ENCODE measurements at places on chromosomes 6 and 20. TPM values are rescaled to one million over a fixed set of nuclear protein-coding genes. Genes with fewer than 3 reads are reported as not detected.

Gene OXT
- polyA plus RNA-seq, result 1.4 TPM

Gene CST5
- not detected for polyA plus RNA-seq

Gene CALHM4
- not detected for polyA plus RNA-seq

Gene ANGPT4
- not detected for polyA plus RNA-seq

Gene RCAN2
- not detected for polyA plus RNA-seq

Gene PROKR2
- not detected for polyA plus RNA-seq

Gene REM1
- not detected for polyA plus RNA-seq

Gene EFCAB8
- not detected for polyA plus RNA-seq

Gene WFDC5
- polyA plus RNA-seq, result not detected

Gene OVOL2
- polyA plus RNA-seq, result not detected

Gene KIFC1
- 0.18 TPM for polyA plus RNA-seq

Gene DBNDD2
- 15.3 TPM for polyA plus RNA-seq

GRCh38 chr20:50038574-50038991 lies 55.8 kb downstream of the SNAI1 start:
- H3K4me1 ChIP-seq, result no peaks in the 10 kb centered on the region
- H3K4me3 ChIP-seq, result no peak overlapping the region
- no peak for DNase-seq
- H3K27ac ChIP-seq, result no peak overlapping the region

- H3K4me1 ChIP-seq, result no peaks in the 10 kb centered on the region
- H3K4me3 ChIP-seq, result no peak overlapping the region
- no peak overlapping the region for H3K27ac ChIP-seq
- no peak for DNase-seq
Measured at GRCh38 chr6:116012471-116012949, 48.2 kb downstream of the FRK start.

DNA sequence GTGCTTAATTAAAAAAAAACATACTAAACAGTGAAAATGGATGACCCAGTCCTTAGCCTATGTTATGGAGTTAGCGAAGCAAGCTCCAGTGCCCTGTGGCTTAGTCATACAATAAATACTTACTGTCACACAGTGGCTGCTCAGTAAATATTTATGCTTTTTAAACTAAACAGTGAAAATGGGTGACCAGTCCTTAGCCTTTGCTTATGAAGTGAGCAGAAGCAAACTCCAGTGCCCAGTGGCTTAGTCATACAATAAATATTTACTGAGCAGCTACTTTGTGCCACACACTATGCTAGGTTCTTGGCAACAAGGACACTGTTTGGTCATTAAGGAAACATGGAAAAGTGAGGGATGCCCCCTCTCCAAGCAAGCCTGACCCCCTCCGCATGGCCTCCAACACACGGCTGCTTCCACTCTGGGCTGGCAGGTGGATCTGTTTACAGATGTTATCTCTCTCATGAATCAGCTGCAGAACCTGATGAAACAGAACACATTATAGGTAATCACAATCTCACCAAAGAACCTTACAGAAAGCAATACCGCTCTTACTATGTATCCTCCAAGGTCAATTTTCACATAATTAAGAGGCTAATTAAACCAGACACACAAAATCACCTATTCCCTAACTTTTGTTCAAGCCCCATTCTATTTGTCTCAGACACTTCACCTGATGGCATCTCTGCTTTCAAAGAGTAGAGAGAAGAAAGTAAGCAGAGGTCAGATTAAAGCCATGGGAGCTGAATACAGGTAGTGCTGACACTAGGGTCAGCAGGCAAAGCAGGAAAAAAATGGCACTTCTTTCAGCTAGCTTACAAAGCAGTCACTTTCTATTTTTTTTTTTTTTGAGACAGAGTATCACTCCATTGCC lies 27.3 kb downstream of the CDK5RAP1 start:
- peaks cover 17% of the 10 kb centered on the region for H3K4me1 ChIP-seq
- H3K27me3 ChIP-seq, result no peaks in the 10 kb centered on the region
- no peak for DNase-seq
- no peak overlapping the region for H3K27ac ChIP-seq
- no peak overlapping the region for H3K4me3 ChIP-seq
- peaks cover 2% of the 10 kb centered on the region for H3K36me3 ChIP-seq

- peak; percentile 10 for DNase-seq
- no peak overlapping the region for H3K27ac ChIP-seq
- no peak overlapping the region for H3K4me3 ChIP-seq
- no peaks in the 10 kb centered on the region for H3K4me1 ChIP-seq
- H3K36me3 ChIP-seq, result no peaks in the 10 kb centered on the region
Measured at GRCh38 chr6:5085648-5086293, 630 bp downstream of the PPP1R3G start.

GRCh38 chr6:43974643-43975230 lies 152.5 kb downstream of the MRPL14 start:
- H3K36me3 ChIP-seq, result no peaks in the 10 kb centered on the region
- H3K4me3 ChIP-seq, result no peak overlapping the region
- no peaks in the 10 kb centered on the region for H3K27me3 ChIP-seq
- no peak for DNase-seq

- H3K27me3 ChIP-seq, result no peaks in the 10 kb centered on the region
- DNase-seq, result no peak
- H3K36me3 ChIP-seq, result no peaks in the 10 kb centered on the region
Measured at GRCh38 chr6:116373300-116373699, 2.6 kb downstream of the DSE start.

DNA sequence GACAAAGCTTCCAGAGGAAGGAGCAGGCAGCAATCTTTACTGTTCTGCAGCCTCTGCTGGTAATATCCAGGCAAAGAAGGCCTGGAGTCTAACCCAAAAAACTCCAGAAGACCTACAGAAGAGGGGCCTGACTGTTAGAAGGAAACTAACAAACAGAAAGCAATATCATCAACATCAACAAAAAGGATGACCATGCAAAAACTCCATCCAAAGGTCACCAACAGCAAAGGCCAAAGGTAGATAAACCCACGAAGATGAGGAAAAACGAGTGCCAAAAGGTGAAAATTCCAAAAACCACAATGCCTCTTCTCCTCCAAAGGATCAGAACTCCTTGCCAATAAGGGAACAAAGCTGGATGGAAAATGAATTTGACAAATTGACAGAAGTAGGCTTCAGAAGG lies 469.8 kb upstream of the FLRT3 start:
- no peaks in the 10 kb centered on the region for H3K4me1 ChIP-seq
- H3K4me3 ChIP-seq, result no peak overlapping the region
- no peak overlapping the region for H3K27ac ChIP-seq
- no peak for DNase-seq
- no peaks in the 10 kb centered on the region for H3K27me3 ChIP-seq
- H3K36me3 ChIP-seq, result no peaks in the 10 kb centered on the region

- DNase-seq, result no peak
- H3K4me3 ChIP-seq, result no peak overlapping the region
- H3K36me3 ChIP-seq, result no peaks in the 10 kb centered on the region
- H3K4me1 ChIP-seq, result no peaks in the 10 kb centered on the region
- no peak overlapping the region for H3K27ac ChIP-seq
- H3K27me3 ChIP-seq, result no peaks in the 10 kb centered on the region
Measured at GRCh38 chr6:129209355-129209754, 326.4 kb downstream of the LAMA2 start.

- peaks cover 76% of the 10 kb centered on the region for H3K36me3 ChIP-seq
- no peak for DNase-seq
- H3K27me3 ChIP-seq, result no peaks in the 10 kb centered on the region
Measured at GRCh38 chr20:35021063-35021462, 65.4 kb downstream of the MYH7B start.

- H3K27me3 ChIP-seq, result no peaks in the 10 kb centered on the region
- peak overlapping the region; percentile 84 for H3K27ac ChIP-seq
- H3K4me1 ChIP-seq, result peaks cover 58% of the 10 kb centered on the region
- DNase-seq, result no peak
- no peak overlapping the region for H3K4me3 ChIP-seq
Measured at GRCh38 chr6:16321341-16321710, 82.9 kb downstream of the GMPR start.

GRCh38 chr6:105066233-105066632 lies 109.3 kb downstream of the LIN28B start:
- no peak for DNase-seq
- no peak overlapping the region for H3K4me3 ChIP-seq
- H3K36me3 ChIP-seq, result no peaks in the 10 kb centered on the region
- no peaks in the 10 kb centered on the region for H3K4me1 ChIP-seq
- no peaks in the 10 kb centered on the region for H3K27me3 ChIP-seq
- H3K27ac ChIP-seq, result no peak overlapping the region

- H3K27me3 ChIP-seq, result no peaks in the 10 kb centered on the region
- no peak for DNase-seq
- H3K4me1 ChIP-seq, result no peaks in the 10 kb centered on the region
Measured at GRCh38 chr20:36391456-36391855, 85.3 kb downstream of the DLGAP4 start.

- H3K27ac ChIP-seq, result no peak overlapping the region
- no peak for DNase-seq
- H3K4me1 ChIP-seq, result no peaks in the 10 kb centered on the region
- no peaks in the 10 kb centered on the region for H3K36me3 ChIP-seq
- H3K27me3 ChIP-seq, result no peaks in the 10 kb centered on the region
Measured at GRCh38 chr6:1053586-1053985, 258.3 kb upstream of the FOXQ1 start.

- no peaks in the 10 kb centered on the region for H3K4me1 ChIP-seq
- no peak for DNase-seq
- no peaks in the 10 kb centered on the region for H3K36me3 ChIP-seq
- H3K27ac ChIP-seq, result no peak overlapping the region
Measured at GRCh38 chr6:136677344-136677743, 114.9 kb downstream of the MAP3K5 start.

DNA sequence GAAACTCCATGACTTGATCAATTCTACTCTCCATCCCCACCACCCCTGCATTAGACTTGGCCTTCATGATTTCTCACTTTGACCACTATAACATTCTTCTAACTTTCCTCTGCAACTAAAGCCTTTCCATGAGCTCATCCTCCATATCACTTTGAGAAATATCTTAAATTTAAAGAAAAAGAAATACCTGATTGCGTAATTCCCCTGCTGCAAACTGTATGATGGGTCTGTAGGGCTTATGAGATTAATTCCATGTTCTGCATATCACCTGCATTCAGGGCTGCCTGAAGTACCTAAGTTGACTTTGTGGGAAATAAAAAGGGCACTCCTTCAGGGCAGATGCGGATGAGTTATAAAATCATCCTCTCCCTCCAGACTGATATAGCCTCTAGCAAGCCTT lies 549.8 kb downstream of the LMBRD1 start:
- H3K4me3 ChIP-seq, result no peak overlapping the region
- DNase-seq, result no peak
- H3K4me1 ChIP-seq, result no peaks in the 10 kb centered on the region

GRCh38 chr6:134437376-134437775 lies 119.5 kb upstream of the SGK1 start:
- H3K4me1 ChIP-seq, result no peaks in the 10 kb centered on the region
- peak overlapping the region; percentile 9 for H3K4me3 ChIP-seq
- H3K27me3 ChIP-seq, result no peaks in the 10 kb centered on the region
- no peaks in the 10 kb centered on the region for H3K36me3 ChIP-seq
- no peak for DNase-seq

DNA sequence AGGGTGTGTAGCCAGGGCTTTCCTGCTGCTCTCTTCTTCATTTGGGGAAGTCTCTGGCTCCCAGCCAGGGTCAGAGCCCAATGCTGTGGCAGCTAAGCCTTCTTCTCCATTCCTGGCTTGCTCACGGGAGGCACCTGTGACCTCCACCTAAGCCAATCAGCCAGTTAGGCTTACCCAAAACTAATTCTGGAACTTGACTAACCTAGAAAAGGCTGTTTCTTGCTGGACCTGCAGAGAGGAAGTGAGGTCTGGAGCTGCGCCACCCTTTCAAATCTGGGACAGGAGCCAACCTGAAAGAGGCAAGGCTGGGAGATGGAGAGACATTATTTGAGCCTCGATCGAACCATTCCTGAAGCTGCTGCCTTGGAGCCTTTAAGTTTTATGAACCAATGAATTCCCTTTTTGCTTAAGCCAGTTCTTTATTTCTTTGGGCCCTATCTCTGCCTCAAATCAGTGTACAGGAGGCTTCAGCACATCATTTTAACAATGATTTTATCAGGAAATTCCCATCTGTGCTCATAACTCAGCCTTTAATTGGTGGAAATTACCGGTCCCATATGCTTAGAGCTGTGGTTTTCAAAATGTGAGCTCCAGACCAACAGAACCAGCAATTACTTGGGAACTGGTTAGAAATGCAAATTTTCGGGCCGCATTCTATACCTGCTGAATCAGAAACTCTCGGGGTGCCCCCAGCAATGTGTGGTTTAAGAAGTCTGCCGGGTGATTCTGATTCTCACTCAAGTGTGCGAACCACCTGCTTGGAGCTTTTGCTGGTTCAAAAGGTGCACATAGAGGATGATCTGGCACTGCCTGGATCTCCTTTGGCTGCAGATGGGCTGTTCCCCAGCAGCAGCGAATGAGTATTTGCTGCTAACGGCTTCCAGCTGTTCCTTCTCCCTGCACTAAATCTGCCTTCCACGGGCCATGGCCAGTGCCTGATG lies 97.4 kb upstream of the RNF24 start:
- H3K36me3 ChIP-seq, result no peaks in the 10 kb centered on the region
- no peak overlapping the region for H3K27ac ChIP-seq
- no peaks in the 10 kb centered on the region for H3K27me3 ChIP-seq
- DNase-seq, result no peak

- no peak overlapping the region for H3K27ac ChIP-seq
Measured at GRCh38 chr6:84119277-84119676, 85.7 kb downstream of the MRAP2 start.

DNA sequence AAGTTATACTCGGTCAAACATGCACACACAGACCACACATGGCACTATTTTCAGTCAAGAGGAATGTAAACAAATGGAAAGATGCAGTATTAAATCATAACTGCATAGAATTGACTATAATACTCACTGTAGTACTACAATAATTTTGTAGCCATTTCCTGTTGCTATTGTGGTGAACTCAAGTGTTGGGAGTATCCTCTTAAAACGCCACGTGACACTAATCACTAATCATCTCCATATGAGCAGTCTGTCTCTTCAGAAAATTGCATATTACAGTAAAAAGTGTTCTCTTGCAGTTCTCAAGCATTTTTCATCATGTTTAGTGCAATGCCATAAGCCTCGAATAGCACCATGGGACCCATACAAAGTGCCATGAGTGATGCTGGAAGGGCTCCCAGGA lies 258.7 kb upstream of the ID4 start:
- no peak overlapping the region for H3K27ac ChIP-seq
- no peaks in the 10 kb centered on the region for H3K4me1 ChIP-seq
- no peak for DNase-seq

- no peaks in the 10 kb centered on the region for H3K36me3 ChIP-seq
- no peak for DNase-seq
- no peaks in the 10 kb centered on the region for H3K4me1 ChIP-seq
- H3K4me3 ChIP-seq, result no peak overlapping the region
- H3K27ac ChIP-seq, result no peak overlapping the region
Measured at GRCh38 chr6:37160922-37161778, 8.8 kb upstream of the PIM1 start.

- H3K4me1 ChIP-seq, result no peaks in the 10 kb centered on the region
- H3K4me3 ChIP-seq, result no peak overlapping the region
- H3K27ac ChIP-seq, result no peak overlapping the region
- no peaks in the 10 kb centered on the region for H3K27me3 ChIP-seq
- DNase-seq, result no peak
Measured at GRCh38 chr6:163620670-163621330, 206.3 kb downstream of the QKI start.

GRCh38 chr6:25874118-25874517 lies at the start of gene SLC17A3:
Gene SLC17A3 (minus strand): TSS chr6:25874243. CDS start chr6:25868387, 5,856 bp downstream.
- no peak within 1 kb of the TSS for H3K27ac ChIP-seq
- H3K4me3 ChIP-seq, result no peak within 1 kb of the TSS
- H3K27me3 ChIP-seq, result no peaks in the 10 kb centered on the region
- peaks cover 4% of the 10 kb centered on the region for H3K4me1 ChIP-seq
